ENCODE measurements at places on chromosomes 13 and 19. TPM values are rescaled to one million over a fixed set of nuclear protein-coding genes. Genes with fewer than 3 reads are reported as not detected.

Gene CYP2A7
- total RNA-seq: not detected

Gene CBY2
- not detected for total RNA-seq

GRCh38 chr13:40186041-40186440 is 480.4 kb downstream of the FOXO1 start:
- no peak for DNase-seq

DNA sequence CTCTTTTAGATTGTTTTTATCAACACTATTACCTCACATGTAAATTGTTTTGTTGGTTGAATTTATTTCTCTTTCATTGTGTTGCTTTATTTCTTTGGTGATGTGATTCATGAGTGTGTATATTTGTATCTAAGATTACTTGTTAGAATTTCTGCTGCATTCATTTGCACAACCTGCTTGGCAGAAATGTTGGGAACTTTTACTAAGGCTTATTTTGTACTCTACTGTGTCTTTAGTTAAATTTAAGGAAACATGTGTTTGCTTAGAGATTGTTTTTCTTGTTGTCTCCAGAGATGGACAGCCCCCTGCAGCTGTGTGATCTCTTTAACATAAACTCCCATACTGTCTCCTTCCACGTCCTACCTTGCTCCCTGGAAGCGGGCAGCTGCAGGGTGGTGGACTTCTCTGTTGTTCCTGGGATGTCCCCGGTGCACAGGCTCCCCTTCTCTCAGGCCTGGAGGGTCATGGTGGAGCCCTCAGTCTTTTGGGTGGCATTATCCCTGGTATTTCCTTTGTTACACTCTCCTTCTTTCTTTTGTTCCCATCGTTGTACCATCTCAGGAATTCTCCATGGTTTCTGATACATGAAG is 212.0 kb upstream of the SPRY2 start:
- no peak for DNase-seq

DNA sequence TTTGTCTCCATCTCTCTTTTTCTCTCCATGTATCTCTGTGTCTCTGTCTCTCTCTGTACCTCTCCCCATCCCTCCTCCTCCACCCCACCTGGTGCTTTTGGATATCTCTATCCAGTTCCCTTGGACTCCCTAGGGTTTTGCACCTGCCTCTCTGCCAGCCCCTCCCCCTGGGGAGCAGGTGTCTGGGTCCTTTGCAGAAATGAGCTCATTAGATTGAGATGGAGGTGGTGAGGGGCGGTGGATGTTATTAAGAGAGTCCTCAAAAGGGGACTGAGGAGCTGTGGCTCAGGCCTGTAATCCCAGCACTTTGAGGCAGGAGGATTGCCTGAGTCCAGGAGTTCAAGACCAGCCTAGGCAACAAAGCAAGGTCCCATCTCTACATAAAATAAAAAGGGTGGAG is 2.1 kb downstream of the KCNN4 start:
- DNase-seq: no peak

All from CD4-positive, alpha-beta T cell (primary cell).